CD8-positive, alpha-beta memory T cell (primary cell): ENCODE measurements at places on chromosomes 16 and 17.

DNA sequence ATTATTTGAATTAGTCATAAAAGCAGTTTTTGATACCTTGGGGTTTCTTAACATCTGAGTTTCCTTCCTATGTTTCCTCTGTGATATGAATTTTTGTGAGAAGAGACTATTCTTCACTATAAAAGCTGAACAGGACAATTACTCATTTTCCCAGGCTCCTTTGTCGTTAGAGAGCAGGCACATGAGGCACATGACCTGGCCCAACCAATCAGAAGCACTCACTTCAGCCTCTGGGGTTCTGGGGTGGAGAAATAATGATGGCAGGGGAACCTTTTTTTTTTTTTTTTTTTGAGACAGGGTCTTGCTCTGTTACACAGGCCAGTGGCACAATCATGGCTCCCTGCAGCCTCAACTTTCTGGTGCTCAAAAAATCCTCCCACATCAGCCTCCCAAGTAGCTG, 145.5 kb upstream of the ASIC2 start:
- no peak overlapping the region for H3K27ac ChIP-seq
- H3K27me3 ChIP-seq, result no peaks in the 10 kb centered on the region
- DNase-seq, result no peak
- H3K36me3 ChIP-seq, result no peaks in the 10 kb centered on the region
- no peak overlapping the region for H3K4me3 ChIP-seq

- no peaks in the 10 kb centered on the region for H3K36me3 ChIP-seq
- H3K27me3 ChIP-seq, result peaks cover 5% of the 10 kb centered on the region
- no peak overlapping the region for H3K4me3 ChIP-seq
- H3K27ac ChIP-seq, result no peak overlapping the region
- DNase-seq, result no peak
Observed at GRCh38 chr16:28010671-28011070, 52.8 kb downstream of the GSG1L start.

DNA sequence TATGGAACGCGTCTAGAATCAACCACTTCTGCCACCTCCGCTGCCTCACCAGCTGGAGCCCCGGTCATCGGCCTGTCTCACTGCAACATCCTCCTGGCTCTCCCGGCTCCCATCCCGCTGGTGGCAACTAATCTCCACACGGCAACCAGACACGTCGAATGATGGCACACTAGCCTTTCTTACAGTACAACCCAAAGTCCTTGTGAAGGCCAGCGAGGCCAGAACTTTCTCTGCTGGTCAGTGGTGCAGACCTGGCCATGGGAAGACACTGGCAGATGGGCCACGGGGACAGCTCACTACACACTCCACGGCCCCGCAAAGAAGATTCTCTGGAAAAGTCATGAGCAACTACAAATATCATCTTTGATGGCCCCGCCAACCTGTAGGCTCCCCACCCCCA, 117.6 kb downstream of the RMI2 start:
- no peak overlapping the region for H3K27ac ChIP-seq
- no peaks in the 10 kb centered on the region for H3K27me3 ChIP-seq
- H3K36me3 ChIP-seq, result no peaks in the 10 kb centered on the region
- no peak for DNase-seq

DNA sequence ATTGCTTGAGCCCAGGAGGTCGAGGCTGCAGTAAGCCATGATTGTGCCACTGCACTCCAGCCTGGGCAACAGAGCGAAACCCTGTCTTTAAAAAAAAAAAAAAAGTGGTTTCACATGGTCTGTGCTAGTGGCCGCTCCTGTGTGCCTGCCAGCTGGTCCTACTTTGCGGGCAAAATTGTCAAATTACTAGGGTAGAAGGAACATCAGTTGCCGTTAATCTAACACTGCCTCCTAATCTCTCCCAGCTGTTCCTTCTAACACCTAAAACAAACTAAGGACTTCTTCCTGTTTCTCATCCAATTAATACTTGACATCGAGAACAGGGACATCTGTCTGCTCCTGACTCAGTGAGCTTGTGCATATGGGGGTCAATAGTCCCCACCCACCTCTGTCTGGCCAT, 23.9 kb downstream of the TMEM11 start:
- no peaks in the 10 kb centered on the region for H3K27me3 ChIP-seq
- H3K27ac ChIP-seq, result no peak overlapping the region
- no peak overlapping the region for H3K4me3 ChIP-seq
- H3K36me3 ChIP-seq, result no peaks in the 10 kb centered on the region
- no peaks in the 10 kb centered on the region for H3K4me1 ChIP-seq
- DNase-seq, result no peak

- H3K4me3 ChIP-seq, result no peak overlapping the region
- no peak overlapping the region for H3K27ac ChIP-seq
- H3K27me3 ChIP-seq, result no peaks in the 10 kb centered on the region
- no peaks in the 10 kb centered on the region for H3K4me1 ChIP-seq
- no peak for DNase-seq
Observed at GRCh38 chr16:9816644-9817043, 365.6 kb downstream of the GRIN2A start.
